NK-92 treated with Interleukin-12 subunit alpha and Interleukin-12 subunit beta, amount 100 ng/mL, for 24 hours (cell line): ENCODE measurements at places on chromosomes 7 and 10.

DNA sequence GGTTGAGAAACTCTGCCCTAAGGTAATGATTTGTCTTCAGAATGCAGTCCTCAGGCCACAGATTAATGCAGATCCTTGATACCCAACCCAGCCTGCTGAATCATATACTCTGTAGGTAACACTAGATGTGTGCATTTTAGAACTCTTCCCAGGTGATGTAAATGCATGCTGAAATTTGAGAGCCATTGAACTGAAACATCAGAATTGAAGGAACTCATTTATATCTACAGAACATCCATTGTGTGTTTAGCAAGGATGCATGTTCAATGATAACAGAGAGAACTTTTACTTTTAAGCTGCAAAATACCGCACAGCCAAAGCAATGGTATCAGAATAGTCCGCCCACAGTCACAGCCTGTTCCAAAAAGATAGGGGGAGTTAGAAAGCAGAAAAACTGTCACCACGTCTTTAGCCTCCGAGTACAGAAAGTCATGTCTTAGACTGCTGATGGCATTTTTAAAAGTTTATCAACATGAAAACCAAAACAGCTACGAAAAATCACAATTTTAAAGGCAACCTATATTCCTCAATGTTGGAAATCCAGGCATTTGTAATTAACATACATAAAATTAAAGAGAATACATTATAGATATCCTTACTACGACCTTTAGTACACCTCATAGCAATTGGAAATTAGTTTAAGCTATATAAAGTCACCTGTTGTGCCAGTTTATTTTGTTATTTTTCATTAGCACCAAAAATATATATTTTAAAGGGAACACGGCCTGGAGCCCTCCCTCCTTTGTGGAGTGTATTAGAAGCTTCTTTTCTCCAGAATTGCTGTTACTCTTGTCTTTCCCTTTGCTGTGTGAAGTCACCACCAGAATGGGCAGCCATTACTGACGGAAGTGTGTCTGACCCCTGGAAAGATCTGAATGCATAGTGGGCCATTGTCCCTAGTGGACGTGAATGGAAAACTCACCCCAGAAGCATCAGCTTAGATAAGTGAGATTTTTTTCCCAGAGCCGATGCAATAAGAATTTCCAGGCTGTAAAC lies 65.8 kb upstream of the PRKAR2B start:
- DNase-seq: no peak

GRCh38 chr10:22005763-22006162 lies 2.2 kb upstream of the DNAJC1 start:
- no peak for DNase-seq

DNA sequence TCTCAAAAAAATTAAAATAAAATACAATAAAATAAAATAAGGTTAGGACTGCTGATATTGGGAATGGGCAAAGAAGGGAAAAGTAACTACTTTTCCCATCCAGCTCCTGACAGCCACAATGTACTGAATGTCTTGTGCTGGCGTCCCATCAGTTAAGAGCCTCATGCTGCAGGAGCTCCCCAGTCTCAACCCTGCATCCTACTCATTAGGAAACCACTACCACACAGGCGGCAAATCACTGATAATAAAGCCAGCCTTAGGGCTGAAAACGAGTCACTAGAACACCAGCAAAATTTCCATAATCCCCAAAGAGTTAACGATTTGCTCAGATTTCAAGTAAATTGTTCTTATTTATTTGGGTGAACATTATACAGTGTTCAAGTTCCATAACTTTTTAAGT lies 4.3 kb downstream of the YWHAG start:
- no peak for DNase-seq

DNA sequence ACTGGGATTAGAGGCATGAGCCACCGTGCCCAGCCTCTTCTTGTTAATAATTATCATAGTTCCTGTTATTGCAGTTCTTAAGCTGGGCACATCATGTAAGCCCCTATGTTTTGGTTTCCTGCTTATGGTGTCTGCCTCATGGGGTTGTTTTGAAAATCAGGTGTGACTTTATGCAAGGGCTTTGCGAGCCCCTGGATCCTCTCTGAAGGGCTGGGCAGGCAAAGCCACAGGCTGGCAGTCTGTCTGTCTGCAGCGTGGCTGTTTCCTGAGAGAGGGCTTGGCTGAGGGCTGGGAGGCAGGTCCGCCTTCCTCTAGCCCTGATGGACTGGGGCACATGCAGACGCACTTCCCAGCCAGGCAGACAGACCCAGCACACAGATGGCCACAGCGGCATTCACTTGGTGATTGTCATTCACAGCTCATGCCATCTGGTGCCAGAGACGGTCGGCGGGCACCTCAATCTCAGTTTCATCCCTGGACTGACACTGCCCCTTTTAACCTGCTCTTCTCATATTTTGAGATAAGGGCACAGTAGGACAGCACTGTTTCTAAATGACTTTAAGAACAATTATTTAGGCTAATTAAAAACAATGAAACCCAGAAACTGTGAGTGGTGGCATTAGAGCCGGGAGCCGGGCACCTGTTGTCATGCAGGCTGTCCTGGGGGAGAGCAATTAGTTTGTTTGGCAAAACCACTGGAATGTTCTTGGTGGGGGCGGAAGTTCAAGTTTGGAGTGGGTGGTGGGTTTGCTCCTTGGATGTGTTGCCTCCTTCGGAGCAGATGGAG lies 35.5 kb downstream of the RBM20 start:
- DNase-seq: no peak

- DNase-seq: no peak
Measured at GRCh38 chr7:138125598-138126111, 49.4 kb downstream of the AKR1D1 start.
